ENCODE measurements at places on chromosomes 11 and 22.

DNA sequence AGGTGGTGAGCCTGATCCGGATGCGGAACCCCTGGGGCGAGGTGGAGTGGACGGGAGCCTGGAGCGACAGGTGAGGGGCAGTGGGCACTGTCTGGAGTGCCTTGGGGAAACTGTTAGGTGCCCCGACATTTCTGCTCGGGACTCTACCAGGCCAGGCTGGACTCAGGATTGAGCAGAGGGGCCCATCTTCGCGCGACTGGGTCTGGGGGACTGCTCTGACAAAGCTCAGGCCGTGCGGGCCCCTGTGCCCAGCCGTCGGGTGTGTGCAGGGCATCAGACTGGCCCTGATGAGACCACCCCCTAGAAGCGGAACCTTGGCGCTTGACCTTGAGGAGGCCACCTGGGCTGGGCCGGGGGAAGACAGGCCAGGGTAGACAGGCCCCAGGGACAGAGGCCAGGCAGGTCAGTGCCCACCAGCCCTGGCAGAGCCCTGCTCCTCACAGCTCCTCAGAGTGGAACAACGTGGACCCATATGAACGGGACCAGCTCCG is 6.3 kb downstream of the CAPN1 start:
- DNase-seq = no peak

DNA sequence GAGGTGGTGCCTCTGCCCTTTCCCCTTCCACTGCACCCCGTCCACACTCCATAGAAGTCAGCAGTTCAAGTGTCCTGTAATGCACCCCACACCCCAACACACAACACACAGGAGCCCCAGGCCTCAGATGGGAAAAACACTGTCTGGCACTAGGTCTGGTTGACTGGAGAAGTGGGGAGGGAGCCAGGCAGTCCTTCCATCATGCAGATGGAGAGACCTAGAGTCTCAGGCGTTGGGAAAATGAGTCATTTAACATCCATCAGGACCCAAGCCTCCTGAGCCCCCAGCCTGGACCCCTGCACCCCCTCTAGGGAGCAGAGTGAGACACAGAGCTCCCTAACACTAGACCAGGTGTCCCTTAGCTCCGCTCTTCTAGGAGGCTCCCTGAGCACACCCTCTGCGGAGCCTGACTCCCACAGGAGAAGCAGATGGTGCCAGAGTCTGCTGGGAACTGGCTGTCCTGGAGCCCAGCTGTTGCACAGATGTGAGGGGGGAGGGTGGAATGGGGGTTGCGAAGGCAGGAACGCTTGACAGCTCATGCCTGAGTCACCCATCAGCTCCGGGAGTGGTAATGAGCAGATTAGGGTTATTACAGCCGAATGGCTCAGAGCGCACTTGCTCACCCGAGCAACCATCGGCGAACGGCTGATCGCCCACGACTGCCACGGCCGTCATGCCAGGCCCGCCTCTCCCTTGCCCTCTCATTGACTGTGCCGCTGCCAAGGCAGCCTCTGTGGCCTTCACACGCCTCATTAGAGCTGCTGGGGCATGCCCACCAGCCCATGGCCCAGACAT is 22.1 kb upstream of the SYT7 start:
- no peak for DNase-seq

DNA sequence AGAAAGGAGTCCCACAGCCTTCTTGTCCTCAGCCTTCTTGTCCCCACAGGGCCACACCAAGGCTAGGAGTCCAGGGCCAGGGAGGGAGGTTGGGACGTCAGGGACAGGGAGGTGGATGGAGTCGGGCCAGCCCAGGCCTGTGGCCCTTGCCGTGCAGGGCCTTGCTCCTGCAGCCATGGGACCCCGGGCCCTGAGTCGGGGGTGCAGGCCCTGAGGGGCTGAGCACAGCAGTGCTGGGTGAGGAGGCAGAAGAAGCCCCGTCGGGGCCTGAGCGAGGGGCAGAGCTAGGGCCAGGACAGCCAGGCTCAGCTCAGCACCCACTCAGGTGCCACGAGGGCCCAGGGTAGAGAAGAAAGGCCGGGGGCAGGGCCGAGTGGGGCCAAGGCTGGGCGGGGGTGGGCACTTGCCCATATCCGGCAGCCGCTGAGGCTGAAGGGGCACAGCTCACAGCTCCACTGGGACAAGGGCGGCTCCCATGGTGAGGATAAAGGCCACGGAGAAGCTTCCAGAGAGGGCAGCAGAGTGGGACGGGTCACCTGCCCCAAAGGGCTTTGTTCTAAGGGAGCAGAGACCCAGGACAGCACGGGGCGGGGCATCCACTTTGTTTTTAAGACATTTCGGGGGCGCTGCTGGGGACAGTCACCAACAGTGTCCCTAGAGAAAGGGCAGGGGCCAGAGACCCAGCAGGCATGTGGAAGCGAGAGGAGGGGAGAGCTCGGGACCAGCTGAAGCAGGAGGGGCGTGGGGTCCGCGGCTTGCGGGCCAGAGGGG is 3.6 kb downstream of the MLC1 start:
- DNase-seq = no peak

DNA sequence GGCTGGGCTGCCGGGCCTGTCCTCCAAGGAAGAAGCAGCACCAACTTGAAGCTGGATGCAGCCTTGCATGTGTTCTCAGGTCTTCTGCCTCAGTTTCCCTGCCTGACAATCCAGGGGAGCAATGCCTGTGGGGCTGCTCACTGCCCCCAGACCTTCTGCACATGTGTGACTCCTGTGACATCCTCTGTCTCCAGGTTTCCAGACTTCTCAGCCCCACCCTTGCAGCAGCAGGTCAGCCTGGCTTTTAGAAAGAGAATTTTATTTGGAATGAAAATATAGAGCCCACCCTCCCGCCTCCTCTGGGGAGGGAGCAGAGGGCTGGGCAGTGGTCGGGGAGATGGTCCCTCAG is 301 bp upstream of the PTPRCAP start:
- no peak for DNase-seq

DNA sequence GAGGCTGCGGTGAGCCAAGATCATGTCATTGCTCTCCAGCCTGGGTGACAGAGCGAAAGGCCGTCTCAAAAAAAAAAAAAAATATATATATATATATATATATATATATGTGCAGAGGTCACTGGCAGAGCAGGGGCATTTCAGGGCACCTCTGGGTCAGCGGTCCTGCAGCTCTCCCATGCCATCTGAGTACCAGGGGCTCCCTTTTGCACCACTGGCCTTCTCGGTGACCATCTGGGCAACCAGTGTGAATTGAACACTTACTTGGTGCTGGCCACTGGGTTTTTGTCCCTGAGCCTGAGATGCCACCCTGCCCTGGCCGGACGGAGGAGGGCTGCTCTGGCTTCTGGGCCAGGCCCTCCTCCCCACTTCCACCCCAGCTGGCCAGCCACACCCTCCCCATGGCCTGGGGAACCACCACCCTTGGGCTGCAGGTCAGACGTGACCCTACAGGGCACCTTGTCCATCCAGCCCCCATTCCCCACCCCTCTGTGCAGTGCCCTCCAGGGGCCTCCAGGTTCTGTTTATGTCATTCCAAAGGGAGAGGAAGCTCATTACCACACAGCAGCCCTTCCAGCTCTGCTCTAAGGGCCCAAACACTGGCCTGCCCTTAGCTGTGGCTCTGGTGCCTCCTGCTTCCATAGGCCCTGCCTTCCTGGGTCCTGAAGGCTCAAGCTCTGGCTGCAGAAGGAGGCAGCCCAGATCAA is 10.3 kb downstream of the MAPK8IP1 start:
- no peak for DNase-seq

DNA sequence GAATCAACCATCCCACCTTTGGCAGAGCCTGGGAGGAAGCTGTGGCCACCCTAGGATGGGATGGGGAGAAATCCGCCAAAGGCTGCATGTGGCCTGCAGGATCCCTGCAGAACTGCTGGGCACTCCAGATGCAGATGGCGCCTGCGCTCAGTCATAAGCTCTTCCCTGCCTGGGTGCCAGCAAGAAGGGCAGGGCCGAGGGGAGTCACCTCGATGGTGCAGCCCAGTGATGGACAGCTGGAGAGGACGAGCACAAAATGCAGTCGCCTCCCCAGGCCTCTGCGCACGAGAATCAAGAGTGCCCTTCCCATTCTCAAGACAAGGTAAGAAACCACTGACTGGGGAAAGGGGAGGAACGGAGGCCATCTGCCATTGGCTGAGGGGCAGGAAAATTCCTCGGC is 693.6 kb downstream of the TBC1D22A start:
- no peak for DNase-seq

DNA sequence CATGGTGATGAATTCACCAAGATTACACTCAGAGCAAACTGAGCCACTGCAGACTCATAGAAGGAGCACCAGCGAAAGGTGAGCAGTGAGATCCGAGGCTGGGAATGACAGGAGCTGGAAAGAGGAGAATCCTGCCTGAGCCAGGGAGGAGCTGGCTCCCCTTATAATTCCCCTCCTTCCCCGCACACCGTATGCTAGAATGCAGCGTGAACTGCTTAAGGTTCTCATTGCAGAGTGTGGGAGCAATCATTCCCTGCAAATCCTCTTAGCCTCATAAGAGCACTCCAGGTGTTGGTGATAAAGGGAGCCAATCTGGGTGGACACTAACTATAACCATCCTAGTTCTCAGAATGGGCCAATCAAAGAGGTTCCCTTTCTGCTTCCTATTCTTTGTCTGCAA is 127.6 kb upstream of the TEAD1 start:
- no peak for DNase-seq
